ENCODE measurements at places on chromosomes 1 and 21. TPM values are rescaled to one million over a fixed set of nuclear protein-coding genes. Genes with fewer than 3 reads are reported as not detected.

TRAPPC3 gene
- 112 TPM for total RNA-seq

RXFP4 gene
- total RNA-seq: not detected

SPRR4 gene
- not detected for total RNA-seq

RHEX gene
- not detected for total RNA-seq

PDZK1IP1 gene
- total RNA-seq: not detected

SERPINC1 gene
- total RNA-seq: not detected

RXRG gene
- total RNA-seq: not detected

SMCP gene
- total RNA-seq: not detected

SLC37A1 gene
- 1.1 TPM for total RNA-seq

MCOLN3 gene
- not detected for total RNA-seq

PPIAL4G gene
- not detected for total RNA-seq

TNNI3K gene
- total RNA-seq: not detected

SPATA21 gene
- not detected for total RNA-seq

CD34 gene
- 6.6 TPM for total RNA-seq

TDRD5 gene
- not detected for total RNA-seq

CYP2J2 gene
- total RNA-seq: 1.4 TPM

KDM5B gene
- total RNA-seq: 48.3 TPM

CR1L gene
- not detected for total RNA-seq

DISP3 gene
- total RNA-seq: under 0.01 TPM

DPYD gene
- 29.6 TPM for total RNA-seq

All from pericardium fibroblast (primary cell).